ENCODE measurements at places on chromosomes 2 and 18.

DNA sequence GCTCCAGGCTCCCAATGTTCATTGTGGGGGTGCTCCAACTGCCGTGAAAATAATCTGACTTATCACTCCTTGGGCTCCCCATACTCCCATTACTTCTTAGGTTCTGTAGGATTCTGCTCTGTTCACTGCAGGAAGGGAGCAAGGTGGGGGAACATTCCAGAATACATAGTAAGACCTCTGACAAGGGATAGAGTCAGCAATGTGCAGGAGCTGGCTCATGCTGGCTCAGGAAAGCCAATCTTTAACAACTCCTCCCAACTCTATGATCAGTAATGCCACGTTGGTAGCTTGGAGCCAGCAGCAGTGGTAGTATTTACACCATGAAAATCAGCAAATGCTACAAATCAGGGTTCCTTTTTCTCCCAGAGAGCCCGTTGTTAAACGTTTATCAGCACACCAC is 44.4 kb downstream of the FECH start:
- no peaks in the 10 kb centered on the region for H3K27me3 ChIP-seq
- H3K4me1 ChIP-seq = peaks cover 11% of the 10 kb centered on the region
- H3K36me3 ChIP-seq = no peaks in the 10 kb centered on the region

- no peaks in the 10 kb centered on the region for H3K36me3 ChIP-seq
- no peak overlapping the region for H3K27ac ChIP-seq
- peaks cover 16% of the 10 kb centered on the region for H3K4me1 ChIP-seq
- no peak overlapping the region for H3K4me3 ChIP-seq
Measured at GRCh38 chr2:134021830-134022524, 231.9 kb upstream of the MGAT5 start.

DNA sequence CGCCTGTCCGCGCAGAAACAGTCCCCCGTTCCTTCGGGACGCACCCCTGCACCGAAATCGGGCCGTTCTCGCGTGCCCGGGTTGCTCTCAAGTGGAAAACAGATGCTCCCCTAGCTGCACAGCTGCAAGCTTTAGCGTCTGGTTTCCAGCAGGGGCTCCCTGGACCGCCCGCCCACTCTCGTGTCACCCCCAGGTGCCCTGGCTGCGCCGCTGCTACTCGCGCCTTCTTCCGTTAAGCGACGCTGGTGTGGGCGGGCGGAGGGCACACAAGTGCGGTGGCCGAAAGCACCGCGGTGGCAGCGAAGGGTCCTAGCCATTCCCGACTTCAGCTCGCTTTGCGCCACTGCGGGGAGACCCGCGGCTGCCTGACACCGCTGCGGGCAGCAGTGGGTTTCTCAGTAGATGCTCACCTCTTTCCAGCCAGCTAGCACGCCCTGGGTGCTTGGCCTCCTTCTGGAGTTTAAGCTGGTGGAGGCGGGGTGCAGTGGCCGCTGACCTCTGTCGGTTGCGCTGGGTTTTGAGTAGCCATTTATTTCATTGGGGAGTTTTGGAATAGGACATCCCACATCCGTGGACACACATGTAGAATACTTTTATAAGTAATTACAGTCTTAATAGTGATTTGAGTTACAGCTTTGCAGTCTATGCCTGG is 806 bp downstream of the ZNF407 start:
- H3K27me3 ChIP-seq = no peaks in the 10 kb centered on the region
- peak overlapping the region; percentile 97 for H3K27ac ChIP-seq
- peak overlapping the region; percentile 96 for H3K4me3 ChIP-seq
- peak; percentile 80 for DNase-seq
- H3K36me3 ChIP-seq = peaks cover 47% of the 10 kb centered on the region

DNA sequence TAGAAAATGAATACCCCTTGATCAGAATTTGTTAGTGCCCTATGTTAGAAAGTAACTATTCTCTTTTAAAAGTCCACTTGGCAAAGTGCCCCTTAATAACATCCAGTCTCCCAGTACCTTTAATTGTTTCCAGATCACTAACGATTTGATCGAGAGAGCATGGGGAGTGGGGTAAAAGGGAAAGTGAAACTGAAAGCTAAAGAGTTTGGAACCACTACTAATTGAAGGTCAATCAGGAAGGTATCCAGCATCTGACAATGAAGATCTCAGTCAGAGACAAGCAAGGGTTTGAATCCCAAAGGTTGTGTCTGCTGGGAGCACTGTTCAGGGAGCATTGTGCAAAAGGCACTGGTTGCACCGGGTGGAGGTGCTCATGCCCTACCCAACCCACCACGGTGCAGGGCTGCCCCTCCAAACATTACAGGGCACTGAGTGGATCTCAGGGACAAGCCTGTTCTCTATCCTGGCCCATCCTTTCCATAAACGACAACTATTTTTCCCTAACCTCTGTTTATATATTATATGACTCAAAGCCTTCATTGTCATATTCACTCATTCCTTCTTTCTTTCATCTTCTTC is 14.6 kb upstream of the RIT2 start:
- no peaks in the 10 kb centered on the region for H3K36me3 ChIP-seq
- no peak overlapping the region for H3K4me3 ChIP-seq
- no peak for DNase-seq

- H3K4me3 ChIP-seq = no peak overlapping the region
- peaks cover 21% of the 10 kb centered on the region for H3K4me1 ChIP-seq
- H3K36me3 ChIP-seq = peaks cover 76% of the 10 kb centered on the region
- H3K27ac ChIP-seq = peak overlapping the region; percentile 69
Measured at GRCh38 chr2:36859366-36859792, 107.0 kb downstream of the STRN start.

DNA sequence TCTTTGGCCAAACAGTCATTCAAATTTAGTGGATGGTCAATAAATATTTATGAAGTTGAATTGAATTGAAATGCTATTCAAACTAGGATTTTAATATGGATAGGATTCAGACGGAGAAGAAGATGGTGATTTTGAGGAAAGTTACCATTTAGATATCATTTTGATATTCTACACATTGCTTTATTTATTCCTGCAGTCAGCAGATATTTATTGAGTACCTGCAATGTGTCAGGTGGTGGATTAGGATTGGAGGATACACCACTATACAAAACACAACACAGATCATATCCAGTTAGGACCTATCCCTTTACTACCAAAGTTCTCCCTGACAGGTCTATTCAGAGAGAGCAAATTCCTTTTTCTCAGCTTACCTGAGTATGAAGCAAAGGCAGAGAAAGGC is 38.8 kb downstream of the MAPRE2 start:
- no peaks in the 10 kb centered on the region for H3K27me3 ChIP-seq
- DNase-seq = no peak
- H3K36me3 ChIP-seq = peaks cover 64% of the 10 kb centered on the region
- peaks cover 57% of the 10 kb centered on the region for H3K4me1 ChIP-seq
- H3K4me3 ChIP-seq = no peak overlapping the region
- no peak overlapping the region for H3K27ac ChIP-seq

DNA sequence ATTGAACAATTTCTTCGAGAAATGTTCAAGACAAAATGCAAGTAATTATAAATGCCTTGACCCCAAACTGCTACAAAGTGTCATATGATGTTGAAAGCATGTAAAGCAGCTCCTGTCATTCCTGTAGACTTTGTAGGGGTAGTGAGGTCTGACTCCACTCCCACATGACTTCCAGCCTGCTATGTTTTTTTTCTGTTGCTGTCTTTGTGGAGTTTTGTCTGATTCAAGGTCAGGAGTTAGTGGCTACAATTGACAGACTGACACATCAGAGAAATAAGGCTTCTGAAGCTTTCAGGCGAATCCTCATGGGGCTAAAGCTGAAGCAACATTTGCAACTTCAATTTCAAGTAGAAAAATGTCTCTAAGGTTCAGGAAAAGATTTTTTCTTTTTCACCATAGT is 63.9 kb upstream of the CCDC195 start:
- H3K4me1 ChIP-seq = peaks cover 9% of the 10 kb centered on the region
- H3K27ac ChIP-seq = peak overlapping the region; percentile 71
- no peak overlapping the region for H3K4me3 ChIP-seq
- peaks cover 87% of the 10 kb centered on the region for H3K36me3 ChIP-seq
- no peak for DNase-seq

GRCh38 chr18:33540392-33540791 is 37.6 kb upstream of the ASXL3 start:
- no peaks in the 10 kb centered on the region for H3K36me3 ChIP-seq
- H3K4me3 ChIP-seq = no peak overlapping the region
- H3K4me1 ChIP-seq = no peaks in the 10 kb centered on the region
- no peak for DNase-seq
- H3K27me3 ChIP-seq = no peaks in the 10 kb centered on the region

GRCh38 chr2:20333738-20334137 is 16.9 kb downstream of the PUM2 start:
- no peak overlapping the region for H3K4me3 ChIP-seq
- H3K36me3 ChIP-seq = peaks cover 77% of the 10 kb centered on the region
- DNase-seq = no peak

DNA sequence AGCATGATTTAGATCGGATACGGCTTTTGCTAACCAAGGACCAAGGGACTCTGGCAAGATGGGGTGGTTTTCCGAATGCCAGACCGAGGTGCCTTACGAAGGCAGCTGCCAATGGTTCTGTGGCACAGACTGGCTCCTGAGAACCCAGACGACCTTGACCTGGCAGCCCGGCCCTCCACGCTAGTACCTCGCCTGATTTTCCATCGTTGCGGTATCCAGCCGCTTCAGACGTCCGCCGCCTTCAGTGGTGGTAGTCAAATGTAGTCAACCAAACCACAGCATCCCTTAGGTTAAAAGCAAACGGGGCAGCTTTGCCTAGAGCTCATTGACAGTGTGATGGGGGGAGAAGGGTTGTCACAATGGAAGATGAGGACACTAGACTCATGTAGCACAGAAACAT is 42.6 kb downstream of the GBX2 start:
- H3K4me3 ChIP-seq = no peak overlapping the region
- no peak overlapping the region for H3K27ac ChIP-seq
- peaks cover 10% of the 10 kb centered on the region for H3K27me3 ChIP-seq
- no peaks in the 10 kb centered on the region for H3K4me1 ChIP-seq
- no peaks in the 10 kb centered on the region for H3K36me3 ChIP-seq

DNA sequence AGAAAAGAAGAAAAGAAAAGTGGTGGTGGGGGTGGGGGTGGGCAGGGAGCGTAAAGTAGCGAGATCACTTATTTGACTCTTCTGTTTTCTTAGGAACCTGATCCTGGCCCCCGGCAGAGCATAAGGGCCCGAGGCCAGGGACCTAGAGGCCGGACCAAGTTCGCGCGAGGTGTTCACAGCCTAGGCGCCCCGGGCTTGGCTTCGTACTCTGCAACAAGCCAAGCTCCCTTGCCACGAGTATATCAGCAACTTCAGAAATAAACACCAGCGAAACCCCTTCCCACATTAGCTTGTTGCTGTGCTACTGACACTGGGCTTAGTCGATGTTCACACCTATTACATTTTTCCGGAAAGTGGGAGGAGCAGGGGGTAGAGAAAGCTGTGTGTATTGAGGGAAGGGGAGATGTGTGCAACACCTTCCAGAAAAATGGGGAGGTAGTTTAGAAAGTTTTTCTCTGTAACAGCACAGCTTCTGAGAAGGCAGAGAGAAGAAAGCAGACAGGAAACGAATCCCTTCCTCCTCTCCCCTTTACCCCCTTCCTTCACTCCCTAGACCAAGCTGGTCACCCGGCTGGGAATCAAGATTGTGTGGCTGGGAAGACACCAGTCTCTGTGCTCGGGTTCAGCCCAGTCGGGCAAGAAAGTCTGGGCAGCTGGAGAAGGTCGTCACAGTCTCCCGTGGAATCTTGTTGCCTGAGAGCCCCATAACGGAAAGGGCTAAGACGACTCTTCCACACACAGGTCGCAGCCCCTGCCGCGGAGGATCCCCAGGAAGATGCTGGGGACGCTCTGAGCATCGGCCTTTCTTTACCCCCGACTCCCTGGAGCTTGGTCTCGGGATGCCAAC is 12.0 kb upstream of the SATB2 start:
- H3K4me1 ChIP-seq = peaks cover 25% of the 10 kb centered on the region
- no peaks in the 10 kb centered on the region for H3K36me3 ChIP-seq
- no peak overlapping the region for H3K27ac ChIP-seq
- H3K4me3 ChIP-seq = no peak overlapping the region

- no peaks in the 10 kb centered on the region for H3K36me3 ChIP-seq
- no peak overlapping the region for H3K27ac ChIP-seq
Measured at GRCh38 chr2:141162314-141162713, 968.5 kb downstream of the LRP1B start.
